Nephron progenitor cell (in vitro differentiated cells): ENCODE measurements at places on chromosomes 13 and 19.

- peak; percentile 39 for DNase-seq
These were observed 16.4 kb downstream of the SULT2B1 start for GRCh38 chr19:48568345-48568886.

DNA sequence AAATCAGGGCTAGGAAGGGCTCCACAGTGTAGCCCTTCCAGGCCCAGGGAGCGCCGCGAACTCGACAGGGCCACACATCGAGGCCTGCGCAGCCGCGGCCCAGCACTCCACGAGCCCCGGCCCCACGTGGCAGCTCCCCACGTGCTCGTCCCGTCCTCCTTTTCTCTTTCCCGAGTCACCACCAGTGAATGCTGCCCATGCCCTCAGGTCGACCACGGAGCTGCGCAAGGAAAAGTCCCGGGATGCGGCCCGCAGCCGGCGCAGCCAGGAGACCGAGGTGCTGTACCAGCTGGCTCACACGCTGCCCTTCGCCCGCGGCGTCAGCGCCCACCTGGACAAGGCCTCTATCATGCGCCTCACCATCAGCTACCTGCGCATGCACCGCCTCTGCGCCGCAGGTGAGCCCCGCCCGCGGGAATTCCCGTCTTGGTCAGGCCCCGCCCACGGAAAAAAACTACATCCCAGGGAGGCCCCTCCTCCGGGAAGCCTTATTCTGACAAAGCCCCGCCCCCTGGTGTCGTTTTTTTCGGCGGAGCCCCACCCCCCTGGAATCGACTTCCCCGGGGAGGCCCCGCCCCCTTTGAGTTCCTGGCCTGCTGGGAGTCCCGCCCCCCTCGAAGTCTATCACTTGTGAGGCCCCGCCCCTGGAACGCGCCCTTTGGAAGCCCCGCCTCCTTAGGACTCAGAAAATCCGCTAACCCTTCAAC is 7.0 kb downstream of the HIF3A start:
- peak; percentile 95 for DNase-seq

- no peak for DNase-seq
These were observed 118.1 kb downstream of the TNFRSF19 start for GRCh38 chr13:23688336-23688735.

DNA sequence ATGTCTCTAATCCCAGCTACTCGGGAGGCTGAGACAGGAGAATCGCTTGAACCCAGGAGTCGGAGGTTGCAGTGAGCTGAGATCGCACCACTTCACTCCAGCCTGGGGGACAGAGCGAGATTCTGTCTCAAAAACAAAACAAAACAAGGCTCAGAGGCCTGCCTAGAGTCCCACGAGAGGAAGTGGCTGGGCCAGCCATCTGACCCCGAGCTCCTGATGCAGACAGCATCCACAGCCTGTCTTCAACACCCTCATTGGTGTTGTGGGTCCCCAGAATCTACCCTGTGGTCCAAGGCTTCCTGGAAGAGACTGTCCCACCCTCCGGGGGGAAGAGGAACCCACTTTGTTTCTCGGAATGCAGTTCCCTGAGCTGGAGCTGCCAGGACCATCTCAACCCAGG is 24.7 kb downstream of the RFX1 start:
- DNase-seq, result no peak

DNA sequence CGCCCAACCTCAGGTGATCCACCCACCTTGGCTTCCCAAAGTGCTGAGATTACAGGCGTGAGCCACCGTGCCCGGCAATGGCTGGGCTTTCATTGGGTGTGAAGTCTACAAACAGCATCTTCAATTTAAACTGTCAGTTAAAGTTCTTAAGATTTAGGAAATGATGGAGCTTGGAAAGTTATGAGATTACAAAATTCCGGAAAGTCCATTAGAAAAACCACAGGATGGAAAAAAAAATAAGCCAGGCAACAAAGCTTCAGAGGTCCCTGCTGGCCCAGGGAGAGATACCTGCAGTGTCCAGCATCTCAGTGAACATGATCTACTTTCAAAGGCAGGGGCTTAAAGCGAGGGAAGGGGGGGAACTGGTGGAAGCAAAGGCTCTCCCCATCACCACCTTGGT is 4.6 kb upstream of the ZNF587B start:
- DNase-seq, result no peak

DNA sequence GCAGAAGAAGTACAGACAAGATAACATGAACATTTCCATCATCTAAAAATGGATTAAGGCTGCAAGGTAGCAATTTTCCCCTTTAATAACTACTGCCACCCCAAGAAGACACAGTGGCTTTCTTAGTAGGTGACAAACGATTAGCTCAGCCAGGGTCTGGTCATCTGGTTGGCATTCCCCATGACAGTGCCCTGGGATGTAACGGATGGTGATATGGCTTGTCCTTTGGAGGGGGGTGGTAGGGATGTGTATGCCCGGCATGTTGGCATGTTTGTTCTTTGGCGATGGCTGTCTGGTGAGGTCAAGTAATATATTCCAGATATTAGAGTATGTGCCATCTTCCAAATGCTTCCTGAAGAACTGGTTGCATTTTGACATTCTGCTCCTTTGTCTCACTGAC is 135.6 kb upstream of the ZNF536 start:
- DNase-seq, result no peak

GRCh38 chr19:46678110-46678732 is 17.2 kb upstream of the DACT3 start:
- DNase-seq, result peak; percentile 40
